ENCODE measurements at places on chromosomes 6 and 20.

DNA sequence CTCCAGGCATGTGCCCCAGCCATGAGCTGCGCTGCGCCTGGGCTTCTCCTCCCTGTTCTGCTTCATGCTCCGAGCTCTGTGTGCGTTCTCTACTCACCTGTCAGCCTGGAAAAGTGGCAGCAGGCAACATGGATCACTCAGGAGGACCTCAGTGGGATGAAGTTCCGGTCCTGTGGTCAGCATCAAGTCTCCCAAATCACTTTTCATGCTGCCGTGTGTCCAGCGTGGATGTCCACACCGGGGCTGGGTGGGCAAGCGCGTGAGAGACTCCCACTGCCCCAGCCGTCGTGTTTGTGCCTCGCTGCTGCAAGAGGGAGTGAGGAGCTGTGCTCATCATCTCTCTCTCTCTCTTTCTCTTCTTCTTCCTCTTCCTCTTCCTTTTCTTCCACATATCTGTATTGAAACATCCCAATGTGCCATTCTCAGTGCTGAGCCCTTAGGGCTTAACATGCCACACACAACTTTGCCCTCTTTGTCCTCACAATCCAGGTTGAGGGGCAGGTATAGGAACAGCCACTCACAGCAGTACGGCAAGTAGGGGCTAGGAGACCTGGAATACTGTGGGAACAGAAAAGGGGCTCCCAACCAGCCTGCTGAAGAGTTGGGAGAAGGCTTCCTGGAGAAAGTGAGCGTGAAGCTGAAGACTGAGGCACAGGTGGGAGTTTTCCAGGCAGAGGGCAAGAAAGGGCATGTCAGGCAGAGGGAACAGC is 3.8 kb upstream of the PDYN start:
- DNase-seq = no peak

DNA sequence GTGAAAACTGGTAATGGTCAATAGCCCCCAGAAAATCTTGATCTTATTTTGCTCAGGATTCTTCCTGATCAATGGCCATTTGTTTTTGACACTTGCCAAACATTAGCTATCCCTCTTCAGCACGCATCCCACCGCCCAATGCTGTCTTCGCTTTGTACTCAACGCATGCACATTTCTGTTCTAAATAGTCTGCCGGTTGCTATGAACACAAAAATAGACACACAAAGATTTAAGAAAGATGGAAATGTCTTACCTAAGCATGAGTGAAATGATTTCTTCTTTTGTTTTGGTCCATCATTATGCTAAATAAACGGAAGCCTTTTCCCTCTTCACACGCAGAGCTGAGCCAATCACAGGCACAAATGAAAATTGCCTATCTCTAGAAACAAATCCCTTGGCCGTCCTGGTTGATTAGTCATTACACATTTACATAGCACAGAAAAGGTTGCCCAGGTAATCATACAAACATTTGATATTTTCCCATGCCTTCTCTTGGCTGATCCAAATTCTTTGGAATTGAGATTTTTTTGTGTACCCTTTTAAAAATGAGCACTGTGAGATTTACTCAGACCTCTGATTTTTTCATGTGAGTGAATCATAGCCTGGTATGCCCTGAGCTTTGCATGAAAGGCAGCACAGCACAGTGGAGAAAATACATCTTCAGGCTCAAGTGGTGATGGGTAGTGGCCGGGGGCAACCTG is 70.5 kb upstream of the FAM184A start:
- DNase-seq = no peak

- no peak for DNase-seq
Observed at GRCh38 chr20:57934007-57934805, 224.4 kb upstream of the PMEPA1 start.

DNA sequence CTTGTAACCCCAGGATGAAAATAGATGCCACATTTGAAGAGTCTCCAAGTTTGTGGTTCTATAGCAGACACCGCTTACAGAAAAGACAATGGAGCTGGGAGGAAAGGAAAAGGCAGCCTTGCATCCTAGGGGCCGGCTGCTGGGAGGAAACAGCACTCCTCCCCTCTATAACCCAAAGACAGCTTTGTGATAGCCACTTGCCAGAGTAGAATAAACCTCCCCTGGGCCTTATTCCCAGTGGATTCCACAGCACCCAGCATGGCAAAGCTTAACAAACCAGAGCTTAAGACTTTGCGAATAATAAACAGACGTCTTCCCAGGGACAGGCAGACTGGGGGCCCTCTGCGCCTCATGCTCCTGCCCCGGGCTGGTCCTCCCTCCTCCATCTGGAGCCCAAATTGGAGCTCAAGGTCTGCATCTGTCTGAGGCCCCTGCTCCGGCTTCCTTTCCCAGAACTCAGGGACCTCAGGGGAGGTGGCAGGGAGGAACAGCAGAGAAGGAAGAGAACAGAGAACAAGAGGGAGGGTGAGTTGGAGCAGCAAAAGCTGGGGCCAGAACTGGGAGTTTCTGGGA is 8.8 kb upstream of the TAF8 start:
- DNase-seq = no peak

GRCh38 chr6:141653590-141653989 is 479.1 kb upstream of the GJE1 start:
- DNase-seq = no peak

DNA sequence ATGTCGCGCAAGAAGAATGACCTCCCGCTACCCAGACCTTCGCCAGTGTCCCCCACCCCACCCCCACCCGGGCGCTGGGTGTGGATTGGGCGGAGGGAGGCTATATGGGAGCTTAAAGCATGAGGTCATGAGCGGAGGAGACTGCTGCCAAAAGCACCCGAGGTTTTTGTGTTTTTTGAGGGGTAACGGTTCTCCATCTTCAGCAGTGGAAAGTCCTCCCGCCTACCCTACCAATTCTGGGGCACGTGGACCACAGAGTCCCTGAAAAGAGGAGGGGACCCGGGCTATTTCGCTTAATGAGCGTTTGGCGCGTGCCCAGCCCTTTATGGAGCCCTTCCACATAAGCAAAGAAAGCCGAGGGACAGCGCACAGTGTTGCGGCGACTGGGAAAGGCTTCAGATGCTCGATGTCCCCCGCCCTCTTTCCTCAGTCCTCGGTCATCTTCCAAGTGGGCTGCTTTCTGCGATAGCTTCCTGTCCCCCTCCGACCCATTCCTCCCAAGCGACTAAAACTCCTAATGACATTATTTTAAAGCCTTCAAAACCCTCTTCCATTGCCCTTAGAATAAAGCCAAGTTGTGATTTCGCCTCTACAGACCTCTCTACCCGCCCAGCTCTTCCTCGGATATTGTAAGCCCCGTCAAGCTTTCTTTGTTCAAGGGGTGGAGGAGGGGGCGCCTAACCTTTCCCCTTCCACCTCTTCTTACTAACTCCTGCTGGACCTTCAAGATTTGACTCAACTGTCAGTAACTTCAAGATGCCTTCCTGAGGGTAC is 2.1 kb upstream of the TRERF1 start:
- DNase-seq = no peak

DNA sequence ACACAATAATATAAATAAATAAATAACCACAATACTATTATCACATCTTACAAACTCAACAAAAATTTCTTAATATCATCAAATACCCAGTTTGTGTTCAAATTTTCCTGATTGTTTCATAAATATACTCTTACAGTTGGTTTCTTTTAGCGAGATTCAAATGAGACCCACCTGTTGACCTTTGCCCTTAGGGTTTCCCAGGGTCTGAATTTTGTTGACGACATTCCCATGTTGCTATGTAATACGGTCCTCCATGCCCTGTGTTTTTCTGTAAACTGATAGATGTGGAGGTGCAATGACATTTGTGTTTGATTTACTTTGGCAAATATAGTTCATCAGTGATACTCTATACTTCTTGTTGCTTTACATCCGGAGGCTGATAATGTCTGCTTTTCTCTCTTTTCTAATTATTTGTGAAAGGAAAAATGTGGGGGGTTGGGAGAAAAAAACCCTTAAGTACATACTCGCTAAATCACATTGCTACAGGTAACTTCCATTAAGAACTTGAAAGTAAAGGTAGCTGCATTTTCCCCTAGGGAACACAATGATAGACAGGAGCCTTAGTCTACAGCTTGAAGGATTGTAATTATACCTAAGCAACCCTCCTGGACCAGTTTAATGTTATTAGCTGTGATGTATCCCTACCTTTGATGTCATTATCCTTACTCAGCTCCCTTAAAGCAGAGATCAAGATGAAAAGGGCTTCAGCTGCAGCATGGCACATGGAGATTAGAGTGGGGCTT is 6.6 kb downstream of the MOG start:
- DNase-seq = no peak

- DNase-seq = no peak
Observed at GRCh38 chr6:137542713-137543112, 48.5 kb upstream of the OLIG3 start.

GRCh38 chr6:63530182-63530581 is 42.1 kb upstream of the LOC128125822 start:
- no peak for DNase-seq

- DNase-seq = no peak
Observed at GRCh38 chr20:19566226-19566945, 191.7 kb upstream of the RIN2 start.

GRCh38 chr20:32763202-32764004 is 1.2 kb downstream of the DNMT3B start:
- DNase-seq = no peak

DNA sequence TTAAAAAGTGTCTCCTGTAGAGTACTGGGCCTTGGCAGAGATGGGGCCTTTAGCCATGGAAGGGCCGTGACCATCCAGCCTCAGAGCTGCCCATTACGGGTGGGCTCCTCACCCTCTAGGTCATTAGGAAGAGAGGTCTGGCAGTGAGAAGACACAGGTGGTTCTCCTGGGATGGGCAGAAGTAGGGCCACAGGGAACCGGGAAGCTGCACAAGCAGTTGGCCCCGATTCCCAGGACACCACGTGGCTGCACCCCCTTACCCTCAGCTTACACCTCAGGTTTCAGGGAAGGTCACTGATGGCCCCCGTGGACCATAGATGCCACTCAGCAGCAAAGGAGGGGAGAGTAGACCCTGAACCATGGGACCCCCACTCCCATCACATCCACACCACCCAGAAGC is 1.6 kb downstream of the RAET1G start:
- DNase-seq = no peak

DNA sequence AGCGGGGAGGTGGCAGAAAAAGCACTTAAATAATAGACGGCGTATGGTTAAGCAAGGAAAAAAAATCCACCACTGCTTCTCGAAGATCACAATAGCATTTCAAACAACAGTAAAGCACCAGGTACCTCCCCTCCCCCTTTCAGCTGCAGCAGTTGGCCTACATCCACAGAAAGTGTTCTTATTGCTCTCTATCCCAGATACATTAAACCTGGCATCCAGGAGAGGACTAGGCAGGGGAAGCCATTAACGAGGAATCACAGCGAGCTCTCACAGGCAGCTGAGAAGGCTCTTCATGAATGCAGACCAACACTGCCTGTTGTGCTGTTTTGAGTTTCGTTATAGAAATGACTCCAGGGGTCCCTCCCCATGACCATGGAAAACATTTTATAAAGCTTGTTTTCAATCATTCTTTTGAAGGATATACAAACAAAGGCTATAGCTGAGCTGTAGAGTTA is 11.8 kb downstream of the FYN start:
- no peak for DNase-seq

- no peak for DNase-seq
Observed at GRCh38 chr20:50303573-50304500, 113.2 kb downstream of the CEBPB start.

DNA sequence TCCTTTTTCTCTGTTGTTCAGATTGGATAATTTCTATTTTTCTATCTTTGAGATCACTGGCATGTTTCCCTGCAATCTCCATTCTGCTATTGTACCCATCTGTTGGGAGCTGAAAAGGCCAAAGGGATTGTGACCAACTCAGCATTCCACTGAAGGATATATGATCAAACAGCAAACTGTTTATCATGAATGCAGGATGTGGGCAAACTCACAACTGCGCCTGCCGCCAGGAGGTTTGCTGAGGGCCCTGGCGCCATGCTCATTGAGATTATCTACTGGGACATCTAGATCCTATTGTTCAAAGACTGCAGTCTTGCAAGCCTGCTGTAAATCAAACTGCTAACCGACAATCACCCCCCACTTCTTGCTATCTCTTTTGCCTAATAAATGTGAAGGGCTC is 3.8 kb upstream of the FKBP1A start:
- no peak for DNase-seq

DNA sequence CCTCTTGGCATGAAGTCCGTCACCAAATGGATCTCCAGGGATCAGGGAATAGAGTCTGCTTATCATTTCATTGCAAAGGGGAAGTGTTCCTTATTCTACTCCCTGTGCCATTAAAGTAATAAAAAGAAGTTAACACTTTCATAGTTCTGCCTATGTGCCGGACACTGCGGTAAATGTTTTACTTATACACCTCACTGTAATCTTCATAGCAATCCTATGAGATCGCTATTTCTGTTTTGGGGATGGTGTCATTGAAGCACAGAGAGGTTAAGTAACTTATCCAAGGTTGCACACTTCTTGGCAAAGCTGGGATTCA is 177.7 kb downstream of the TSHZ2 start:
- DNase-seq = no peak

DNA sequence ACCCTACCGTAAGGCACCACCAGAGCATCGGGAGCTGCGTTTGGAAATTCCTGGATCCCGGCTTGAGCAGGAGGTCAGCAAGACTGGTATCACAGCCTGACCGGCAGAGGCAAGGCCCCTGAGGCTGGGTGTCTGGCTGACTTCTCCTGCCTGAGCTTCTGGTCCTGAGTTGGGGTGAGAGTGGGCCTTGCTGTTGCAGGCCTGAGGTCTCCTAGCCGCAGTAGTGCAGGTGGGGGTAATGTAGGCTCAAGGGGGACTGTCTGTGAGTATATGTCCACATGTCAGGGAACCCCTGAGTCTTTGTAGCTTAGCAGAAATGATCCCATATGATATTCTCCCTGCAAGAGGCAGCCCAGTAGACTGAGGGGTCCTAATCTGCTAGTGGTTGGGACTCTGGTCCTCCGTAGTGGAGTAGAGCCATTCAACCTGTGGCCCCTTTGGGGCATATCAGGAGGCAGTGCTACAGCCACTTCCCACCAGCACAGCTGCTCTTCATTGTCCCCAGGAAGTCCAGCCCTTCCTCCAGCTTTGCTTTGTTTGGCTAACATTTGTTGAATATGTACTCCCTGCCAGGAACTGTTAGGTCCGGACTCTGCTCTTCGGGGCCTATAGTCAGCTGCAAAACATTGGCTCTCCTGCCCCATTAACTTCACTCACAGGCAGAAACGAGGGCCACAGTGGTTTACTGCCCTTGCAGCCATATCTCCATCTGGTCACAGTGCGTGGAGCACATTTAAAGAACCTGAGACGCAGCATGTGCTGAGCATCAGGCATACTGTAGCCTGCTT is 10.9 kb downstream of the LRRC73 start:
- no peak for DNase-seq

DNA sequence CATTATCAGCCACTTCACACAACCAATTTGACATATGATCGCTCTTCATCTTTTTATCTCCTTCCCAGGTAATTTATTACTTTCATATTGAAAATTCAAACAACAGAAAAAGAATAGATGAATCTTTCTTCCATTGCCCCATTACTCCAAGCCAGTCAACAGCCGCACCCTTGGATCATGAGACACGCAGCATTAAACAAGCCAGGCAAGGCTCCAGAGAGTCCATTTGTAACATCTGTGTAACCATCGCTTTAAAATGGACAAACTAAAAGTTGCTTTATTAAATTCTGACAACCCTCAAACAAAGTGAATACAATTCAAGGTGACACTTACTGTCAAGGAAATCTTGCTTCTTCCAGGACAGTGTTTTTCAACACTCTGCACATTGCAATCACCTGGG is 200.3 kb downstream of the EPM2A start:
- DNase-seq = no peak

Data from activated T-cell treated with anti-CD3 and anti-CD28 coated beads for 24 hours (primary cell).